ENCODE measurements at places on chromosomes 5 and 9.

- DNase-seq = no peak
Measured at GRCh38 chr5:140399979-140400729, 1.5 kb upstream of the ANKHD1 start.

- no peak for DNase-seq
Measured at GRCh38 chr9:111036946-111037345, 1.3 kb downstream of the LPAR1 start.

GRCh38 chr9:120480707-120481106, 99.3 kb downstream of the CDK5RAP2 start:
- peak; percentile 10 for DNase-seq

- DNase-seq = no peak
Measured at GRCh38 chr5:173196133-173196952, 38.7 kb downstream of the NKX2-5 start.

GRCh38 chr9:82805027-82805426, 257.9 kb downstream of the RASEF start:
- DNase-seq = no peak

- no peak for DNase-seq
Measured at GRCh38 chr5:124973661-124974060, 227.2 kb upstream of the ZNF608 start.

DNA sequence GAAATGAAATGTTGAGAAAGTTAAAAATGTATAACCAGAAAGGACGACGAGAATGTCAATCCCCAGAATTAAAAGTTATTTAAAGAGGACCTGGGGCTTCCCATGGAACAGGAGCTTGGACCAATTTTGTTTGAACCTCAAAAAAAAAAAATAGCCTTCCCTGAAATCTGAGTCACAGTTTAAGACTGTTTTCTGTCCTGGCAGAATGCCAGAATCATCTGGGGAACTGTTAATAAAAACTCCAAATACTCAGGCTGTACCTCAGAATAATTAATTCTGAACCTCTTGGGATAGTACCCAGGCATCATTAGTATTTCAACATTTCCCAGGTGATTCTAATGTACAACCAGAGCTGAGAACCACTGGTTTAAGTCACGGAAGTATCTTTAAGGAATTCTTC, 102.2 kb upstream of the SLCO6A1 start:
- no peak for DNase-seq

- DNase-seq = no peak
Measured at GRCh38 chr9:130858739-130859705, 24.0 kb downstream of the ABL1 start.

GRCh38 chr5:140041492-140042392, 1.4 kb downstream of the NRG2 start:
- DNase-seq = peak; percentile 82

GRCh38 chr5:168020542-168021294, 270.7 kb upstream of the WWC1 start:
- DNase-seq = no peak

DNA sequence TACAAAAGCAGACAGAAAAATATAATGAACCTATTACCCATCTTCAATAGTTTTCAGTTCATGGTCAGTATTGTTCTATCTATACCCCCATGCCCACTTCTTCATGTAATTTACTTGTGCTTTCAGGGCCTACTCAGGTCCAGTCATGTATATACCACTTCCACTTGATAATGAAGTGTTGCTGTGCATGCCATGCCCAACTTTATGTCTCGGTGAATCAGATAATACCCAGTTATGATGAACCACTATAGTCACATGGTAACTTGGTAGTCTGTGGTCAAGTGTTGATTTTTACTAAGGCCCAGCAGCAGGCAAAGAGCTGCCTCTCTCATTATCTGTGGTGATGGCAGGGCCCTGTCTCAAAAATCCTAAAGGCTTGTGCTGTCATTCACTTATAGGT, 70.7 kb upstream of the IL33 start:
- no peak for DNase-seq

DNA sequence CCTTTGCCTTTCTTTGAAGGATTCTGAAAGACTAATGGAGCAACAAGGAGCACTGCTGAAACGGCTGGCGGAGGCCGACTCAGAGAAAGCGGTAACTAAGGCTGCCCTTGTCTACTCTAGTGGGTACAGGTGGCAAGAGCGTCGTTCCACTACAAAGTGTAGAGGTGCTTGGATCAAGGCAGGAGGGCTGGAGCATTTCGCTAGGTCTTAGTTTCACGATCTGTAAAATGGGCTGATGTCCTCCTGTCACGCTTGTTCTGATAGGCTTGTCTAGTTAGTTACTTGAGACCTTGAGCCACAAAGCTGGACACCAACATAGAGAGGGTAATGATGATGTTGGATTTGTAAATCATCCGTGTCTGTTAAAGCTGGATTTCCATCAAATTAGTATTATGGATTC, 23.0 kb upstream of the GLE1 start:
- DNase-seq = no peak

DNA sequence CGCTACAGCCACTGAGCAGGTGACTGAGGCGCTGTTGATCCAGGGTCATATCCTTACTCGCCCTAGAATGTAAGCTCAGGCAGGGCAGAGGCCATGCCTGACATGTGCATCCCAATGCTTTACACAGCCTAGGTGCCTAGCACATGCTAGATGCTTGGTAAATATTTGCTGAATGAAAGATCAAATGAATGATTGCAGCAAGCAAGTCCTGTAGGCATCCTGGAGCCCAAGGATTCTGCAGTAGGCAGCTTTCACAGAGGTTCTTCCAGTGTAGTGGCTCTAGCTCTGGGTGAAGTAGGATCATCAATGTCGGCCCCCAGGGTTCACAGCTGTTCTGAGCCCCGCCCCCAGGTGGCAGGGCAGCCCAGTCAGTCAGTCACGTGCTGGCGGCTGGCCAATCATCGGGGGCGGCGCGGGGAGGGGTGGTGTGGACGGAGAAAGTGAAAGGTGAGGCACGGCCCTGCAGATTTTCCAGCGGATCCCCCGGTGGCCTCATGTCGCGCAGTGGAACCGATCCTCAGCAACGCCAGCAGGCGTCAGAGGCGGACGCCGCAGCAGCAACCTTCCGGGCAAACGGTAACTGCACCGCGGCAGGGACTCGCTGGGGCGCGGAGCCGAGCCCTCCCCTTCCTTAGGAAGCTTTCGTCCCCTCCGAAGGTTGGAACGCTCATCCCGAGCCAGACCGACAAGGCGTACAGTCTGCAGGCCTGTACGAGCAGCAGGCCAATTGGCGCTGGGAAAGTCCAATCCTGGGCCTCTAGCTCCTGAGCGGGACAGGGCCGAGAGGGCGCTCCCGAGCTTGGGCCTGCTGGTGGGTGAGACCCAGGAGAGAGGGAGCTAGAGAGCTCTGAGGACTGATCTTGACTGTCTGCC, at the start of gene GALT:
GALT (plus strand) TSS at position 465 of the 873 bp plus-strand sequence; CDS start at position 495, 30 bp downstream.
- DNase-seq = peak; percentile 88

- no peak for DNase-seq
Measured at GRCh38 chr5:178730940-178731265, 444 bp upstream of the ZNF354A start.

GRCh38 chr5:68193481-68194036, 22.0 kb upstream of the PIK3R1 start:
- peak; percentile 12 for DNase-seq

DNA sequence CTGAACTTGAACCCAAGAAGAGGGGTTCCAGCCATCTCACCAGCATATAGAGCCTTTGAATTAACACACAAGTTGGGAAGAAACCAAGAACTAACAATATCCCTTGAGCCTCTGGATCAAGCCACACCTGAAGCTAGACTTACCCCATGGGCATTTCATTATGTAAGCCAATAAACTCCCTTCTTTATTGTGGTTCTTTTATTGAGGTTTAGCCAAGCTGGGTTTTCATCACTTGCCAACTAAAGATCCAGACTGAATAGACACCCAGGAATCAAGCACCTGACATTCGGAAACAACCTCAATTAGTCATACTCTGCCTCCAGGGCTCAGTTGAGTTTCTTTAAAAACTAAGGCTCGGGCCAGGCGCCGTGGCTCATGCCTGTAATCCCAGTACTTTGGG, 226.7 kb downstream of the AGTPBP1 start:
- DNase-seq = no peak

GRCh38 chr5:154972476-154973080, 31.7 kb downstream of the MRPL22 start:
- peak; percentile 74 for DNase-seq

DNA sequence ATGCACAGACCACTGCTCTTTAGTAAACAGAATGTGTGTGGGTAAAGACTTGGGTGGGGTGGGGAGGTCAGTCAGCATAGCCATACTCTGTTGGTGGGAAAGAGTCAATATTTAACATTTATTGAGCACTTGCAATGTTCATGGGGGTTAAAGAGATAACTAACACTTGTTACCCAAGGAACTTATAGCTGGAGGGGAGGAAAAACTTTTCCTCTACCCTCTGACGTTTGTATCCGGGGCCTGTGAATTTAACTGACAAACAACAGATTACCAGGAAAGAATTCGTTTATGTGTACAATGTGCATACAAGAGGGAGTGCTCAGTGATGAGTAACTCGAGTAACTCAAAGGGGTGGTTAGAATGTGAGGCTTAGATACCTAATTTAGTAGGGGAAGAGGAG, 6.8 kb upstream of the CLINT1 start:
- no peak for DNase-seq

- DNase-seq = no peak
Measured at GRCh38 chr5:57199866-57200265, 26.0 kb downstream of the GPBP1 start.

- peak; percentile 55 for DNase-seq
Measured at GRCh38 chr9:133956520-133957076, 35.5 kb downstream of the VAV2 start.

GRCh38 chr9:35416098-35416427, 73.8 kb upstream of the RUSC2 start:
- no peak for DNase-seq

DNA sequence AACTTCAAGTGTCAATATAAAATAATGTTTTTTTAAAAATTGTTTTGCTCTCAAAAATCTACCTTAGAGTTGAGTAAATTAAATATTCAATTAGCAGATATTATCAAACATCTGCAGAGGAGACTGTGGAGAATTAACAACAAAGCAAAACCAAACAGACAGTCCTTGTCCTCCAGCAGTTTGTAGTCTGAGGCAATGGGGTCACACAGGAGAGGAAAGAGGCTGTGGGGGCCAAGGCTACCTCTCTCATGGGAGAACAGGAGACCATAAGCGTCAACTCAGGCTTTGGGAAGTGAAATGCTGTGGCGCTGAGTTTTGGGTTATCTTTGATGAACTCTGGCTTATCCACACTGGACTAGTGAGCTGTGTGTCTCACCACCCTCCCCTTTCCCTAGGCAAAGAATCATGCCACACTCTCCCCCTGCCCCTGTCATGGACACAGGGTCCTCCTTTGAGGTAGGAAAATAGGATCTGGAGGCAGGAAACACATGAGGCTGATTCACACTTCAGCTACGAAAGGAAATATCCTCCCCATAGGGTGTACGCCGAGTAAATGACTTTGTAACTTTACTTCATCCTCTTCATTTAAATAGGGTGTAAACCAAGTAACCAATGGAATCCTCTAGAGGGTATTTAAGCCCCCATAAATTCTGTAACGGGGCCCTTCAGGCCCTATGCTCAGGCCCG, 152.7 kb downstream of the FSTL4 start:
- DNase-seq = peak; percentile 51

DNA sequence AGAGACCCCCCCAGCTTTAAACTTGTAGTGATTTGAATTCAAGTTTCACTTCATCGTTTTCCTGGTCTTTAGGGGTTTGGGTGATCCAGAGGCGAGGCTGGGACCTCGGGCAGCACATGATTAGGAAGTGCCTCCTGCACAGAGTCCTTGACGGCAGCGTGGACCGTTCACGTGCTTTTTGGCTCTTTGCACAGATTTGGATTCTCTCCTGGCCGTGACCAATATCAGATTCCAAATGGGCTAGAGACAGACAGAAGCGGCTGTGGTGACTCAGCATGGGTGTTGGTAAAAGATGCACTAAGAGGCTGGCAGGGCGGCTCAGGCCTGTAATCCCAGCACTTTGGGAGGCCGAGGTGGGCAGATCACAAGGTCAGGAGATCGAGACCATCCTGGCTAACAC, 117.2 kb upstream of the CACNA1B start:
- no peak for DNase-seq

GRCh38 chr5:171444582-171444981, 25.1 kb downstream of the FGF18 start:
- no peak for DNase-seq

- DNase-seq = no peak
Measured at GRCh38 chr9:109276469-109277440, 44.1 kb downstream of the EPB41L4B start.

DNA sequence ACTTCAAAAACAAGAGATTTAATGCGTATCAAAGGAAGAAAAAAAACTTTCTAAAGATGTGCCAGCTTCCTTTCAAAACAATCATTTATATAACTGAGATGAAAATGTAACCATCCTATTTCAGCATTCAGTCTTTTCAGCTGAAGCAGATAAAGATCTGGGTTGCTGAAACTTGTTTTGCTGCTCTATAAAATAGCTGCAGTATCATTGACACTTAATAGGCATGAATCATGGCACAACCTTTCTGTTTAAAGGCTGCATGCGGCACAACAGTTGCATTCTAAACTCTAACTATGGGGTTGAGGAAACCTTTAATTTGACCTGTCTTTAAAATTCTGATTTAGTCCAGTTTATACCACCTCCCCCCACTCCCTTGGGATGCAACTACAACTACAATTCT, 196.7 kb downstream of the MPDZ start:
- no peak for DNase-seq

DNA sequence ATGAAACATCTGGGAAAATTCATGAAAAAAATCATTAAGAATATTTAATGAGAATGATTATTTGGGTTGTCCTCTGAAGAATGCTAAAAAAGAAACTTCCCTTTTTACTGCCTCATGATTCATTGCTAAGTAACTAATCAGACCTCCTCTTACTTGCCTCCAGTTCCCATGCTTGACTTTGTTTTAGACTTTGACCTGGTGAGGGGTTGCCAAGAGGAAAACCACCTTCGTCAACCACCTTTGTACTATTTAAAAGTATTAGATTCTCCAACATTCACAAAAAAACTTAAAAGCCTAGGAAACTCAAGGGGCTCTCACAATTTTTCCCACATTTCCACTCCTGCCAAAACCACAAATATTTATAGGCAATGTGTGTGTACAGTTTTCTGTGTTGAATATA, 115.2 kb upstream of the ST8SIA4 start:
- DNase-seq = no peak

DNA sequence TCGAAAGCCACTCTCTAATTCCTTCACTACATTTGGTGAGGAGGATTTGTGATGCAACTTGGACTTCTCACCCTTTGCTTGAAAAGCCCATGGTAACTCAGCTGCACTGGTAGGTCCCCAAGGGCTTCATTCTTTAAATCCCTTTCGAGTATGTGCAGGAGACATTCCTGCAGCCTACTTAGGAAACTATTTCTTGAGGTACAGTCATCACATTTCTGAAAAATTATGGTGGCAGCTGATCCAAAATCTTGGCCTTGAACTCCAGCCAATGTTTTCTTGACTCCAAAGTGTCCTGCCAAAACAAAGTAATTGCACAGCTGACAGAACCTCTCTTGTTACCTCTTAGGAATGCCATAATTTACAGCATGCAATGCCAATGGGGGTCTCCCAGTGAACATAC, 99.7 kb downstream of the NPR3 start:
- no peak for DNase-seq

GRCh38 chr5:180689071-180689694, 39.8 kb upstream of the FLT4 start:
- no peak for DNase-seq

Data from endothelial cell of umbilical vein (primary cell).